T-cell (primary cell): ENCODE measurements at places on chromosomes 3 and 15. TPM values are rescaled to one million over a fixed set of nuclear protein-coding genes. Genes with fewer than 3 reads are reported as not detected.

- DNase-seq: no peak
- no peak overlapping the region for H3K27ac ChIP-seq
- no peaks in the 10 kb centered on the region for H3K4me1 ChIP-seq
- no peaks in the 10 kb centered on the region for H3K36me3 ChIP-seq
- H3K4me3 ChIP-seq: no peak overlapping the region
Measured at GRCh38 chr3:16073203-16073602, 101.3 kb upstream of the GALNT15 start.

GRCh38 chr3:60325610-60326170 lies 925.6 kb downstream of the FHIT start:
- H3K4me3 ChIP-seq: no peak overlapping the region
- no peak overlapping the region for H3K27ac ChIP-seq

- no peak overlapping the region for H3K4me3 ChIP-seq
- H3K4me1 ChIP-seq: no peaks in the 10 kb centered on the region
- no peaks in the 10 kb centered on the region for H3K36me3 ChIP-seq
- no peak for DNase-seq
- H3K27ac ChIP-seq: no peak overlapping the region
Measured at GRCh38 chr3:40608091-40608490, 83.3 kb downstream of the ZNF621 start.

DNA sequence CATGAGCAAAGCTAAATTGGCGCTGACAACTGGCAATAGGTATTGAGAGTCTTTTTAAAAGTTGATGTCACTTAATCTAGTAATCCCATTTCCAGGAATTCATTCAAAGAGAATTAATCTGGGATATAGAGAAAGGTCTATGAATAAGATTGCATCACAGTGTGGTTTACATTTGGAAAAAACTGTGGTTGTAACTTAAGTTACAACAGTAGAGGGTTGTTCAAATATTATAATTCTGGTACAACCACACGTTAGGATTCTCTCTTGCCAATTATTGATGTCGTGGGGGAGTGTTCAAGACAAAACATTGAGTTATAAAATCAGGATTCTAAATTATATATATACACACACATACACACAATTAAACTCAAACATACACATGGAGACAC lies 79.8 kb downstream of the LIPC start:
- no peak for DNase-seq
- peaks cover 8% of the 10 kb centered on the region for H3K4me1 ChIP-seq
- H3K27ac ChIP-seq: no peak overlapping the region
- H3K36me3 ChIP-seq: no peaks in the 10 kb centered on the region
- no peaks in the 10 kb centered on the region for H3K27me3 ChIP-seq
- H3K4me3 ChIP-seq: no peak overlapping the region

GRCh38 chr3:53254509-53255422 lies 1.1 kb downstream of the TKT start:
- H3K4me3 ChIP-seq: peak overlapping the region; percentile 91
- H3K27me3 ChIP-seq: no peaks in the 10 kb centered on the region
- peak; percentile 42 for DNase-seq
- H3K36me3 ChIP-seq: no peaks in the 10 kb centered on the region
- H3K4me1 ChIP-seq: peaks cover 17% of the 10 kb centered on the region

- DNase-seq: no peak
- no peak overlapping the region for H3K4me3 ChIP-seq
- no peaks in the 10 kb centered on the region for H3K27me3 ChIP-seq
- H3K36me3 ChIP-seq: no peaks in the 10 kb centered on the region
- H3K4me1 ChIP-seq: peaks cover 22% of the 10 kb centered on the region
Measured at GRCh38 chr3:134369861-134370596, 4.2 kb downstream of the AMOTL2 start.

GRCh38 chr3:188322135-188322887 lies 168.4 kb downstream of the LPP start:
- H3K4me3 ChIP-seq: no peak overlapping the region
- peaks cover 23% of the 10 kb centered on the region for H3K4me1 ChIP-seq
- H3K27ac ChIP-seq: peak overlapping the region; percentile 71
- H3K27me3 ChIP-seq: no peaks in the 10 kb centered on the region

- H3K36me3 ChIP-seq: peaks cover 19% of the 10 kb centered on the region
- DNase-seq: no peak
- H3K4me1 ChIP-seq: peaks cover 37% of the 10 kb centered on the region
- H3K4me3 ChIP-seq: peak overlapping the region; percentile 99
- peak overlapping the region; percentile 98 for H3K27ac ChIP-seq
Measured at GRCh38 chr15:57705746-57706404, 639 bp upstream of the POLR2M start.

GRCh38 chr3:46400000-46400734 lies 6.7 kb downstream of the CCR5AS start:
- no peaks in the 10 kb centered on the region for H3K27me3 ChIP-seq
- no peak overlapping the region for H3K4me3 ChIP-seq
- no peaks in the 10 kb centered on the region for H3K36me3 ChIP-seq
- peaks cover 4% of the 10 kb centered on the region for H3K4me1 ChIP-seq
- DNase-seq: no peak

- H3K27ac ChIP-seq: no peak overlapping the region
- no peaks in the 10 kb centered on the region for H3K4me1 ChIP-seq
- no peak overlapping the region for H3K4me3 ChIP-seq
- DNase-seq: no peak
- H3K27me3 ChIP-seq: no peaks in the 10 kb centered on the region
- no peaks in the 10 kb centered on the region for H3K36me3 ChIP-seq
Measured at GRCh38 chr3:173750095-173750494, 352.6 kb downstream of the NLGN1 start.

DNA sequence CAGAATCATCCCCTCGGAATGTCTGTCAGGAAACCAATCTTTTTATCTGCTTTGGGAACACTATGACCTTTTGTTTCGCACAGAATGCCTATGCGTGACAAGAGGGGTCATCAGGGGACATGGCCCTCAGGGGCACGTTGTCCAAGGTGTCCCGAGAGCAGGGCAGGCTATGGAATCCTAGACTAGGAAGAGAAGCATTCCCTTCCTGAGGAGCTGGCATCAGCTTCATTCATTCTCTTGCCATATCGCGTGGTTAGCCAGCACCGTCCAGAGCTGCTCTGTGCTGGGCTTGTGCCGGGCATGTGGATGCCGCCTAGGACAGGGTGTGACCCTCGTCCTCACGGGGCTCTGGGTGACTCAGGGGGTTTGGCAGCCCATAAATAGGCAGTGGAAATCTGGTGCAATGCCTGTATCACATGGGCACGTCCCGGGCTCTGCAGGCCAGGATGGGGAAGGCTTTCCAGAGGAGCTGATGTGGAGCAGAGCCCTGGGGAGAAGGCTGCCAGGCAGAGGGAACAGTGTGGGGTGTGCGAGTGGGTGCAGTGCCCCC lies 117.8 kb downstream of the TMEM266 start:
- peaks cover 59% of the 10 kb centered on the region for H3K27me3 ChIP-seq
- no peaks in the 10 kb centered on the region for H3K36me3 ChIP-seq
- no peak overlapping the region for H3K4me3 ChIP-seq
- peaks cover 6% of the 10 kb centered on the region for H3K4me1 ChIP-seq
- no peak overlapping the region for H3K27ac ChIP-seq
- no peak for DNase-seq

DNA sequence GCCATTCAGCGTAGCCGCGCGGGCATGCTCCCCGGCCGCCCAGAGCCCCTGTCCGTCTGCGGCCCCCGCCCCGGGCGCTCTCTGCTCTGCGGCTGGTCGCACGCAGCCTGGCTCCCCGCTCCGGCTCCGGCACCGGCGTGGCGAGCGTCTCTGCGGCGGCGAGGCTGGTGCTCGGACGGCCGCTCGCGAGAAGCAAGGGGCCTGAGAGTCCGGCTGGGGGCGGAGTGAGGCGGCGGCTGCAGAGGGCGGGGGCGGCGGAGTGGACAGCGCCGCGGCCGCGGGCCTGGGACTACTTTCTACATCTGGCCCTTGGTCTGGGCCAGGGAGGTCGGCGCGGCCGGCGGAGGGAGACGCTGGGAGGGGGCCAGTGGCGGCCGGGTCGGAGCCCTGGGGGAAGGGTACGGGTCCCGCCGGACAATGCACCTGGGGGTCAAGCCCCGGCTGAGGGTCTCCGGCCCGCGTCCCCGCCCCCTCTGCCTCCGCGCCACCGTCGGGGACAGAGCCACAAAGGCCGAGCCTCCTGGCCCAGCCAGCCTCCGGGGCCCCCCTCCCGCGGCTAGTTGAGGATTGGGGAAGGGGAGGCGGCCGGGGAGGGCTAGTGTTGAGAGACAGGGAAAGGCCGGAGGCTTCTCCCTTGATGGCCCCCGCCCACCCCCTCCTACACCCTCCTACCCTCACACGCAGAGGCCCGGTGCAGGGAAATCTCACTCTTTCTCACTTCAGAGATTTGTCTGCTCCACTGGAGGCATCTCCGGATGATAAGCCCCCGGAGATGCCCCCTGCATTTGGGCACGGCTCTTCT lies at the start of gene PRTG:
Gene PRTG, minus strand, starts transcription at position 226 of the 802 bp plus-strand sequence. Its CDS starts 221 bp downstream, at position 5.
- H3K4me3 ChIP-seq: peak within 1 kb of the TSS; percentile 26
- no peak for DNase-seq
- no peak within 1 kb of the TSS for H3K27ac ChIP-seq
- H3K27me3 ChIP-seq: peaks cover 3% of the 10 kb centered on the region

- DNase-seq: no peak
- no peak overlapping the region for H3K27ac ChIP-seq
- peaks cover 9% of the 10 kb centered on the region for H3K27me3 ChIP-seq
- H3K4me1 ChIP-seq: peaks cover 18% of the 10 kb centered on the region
Measured at GRCh38 chr3:71779674-71780377, 5.1 kb downstream of the PROK2 start.

DNA sequence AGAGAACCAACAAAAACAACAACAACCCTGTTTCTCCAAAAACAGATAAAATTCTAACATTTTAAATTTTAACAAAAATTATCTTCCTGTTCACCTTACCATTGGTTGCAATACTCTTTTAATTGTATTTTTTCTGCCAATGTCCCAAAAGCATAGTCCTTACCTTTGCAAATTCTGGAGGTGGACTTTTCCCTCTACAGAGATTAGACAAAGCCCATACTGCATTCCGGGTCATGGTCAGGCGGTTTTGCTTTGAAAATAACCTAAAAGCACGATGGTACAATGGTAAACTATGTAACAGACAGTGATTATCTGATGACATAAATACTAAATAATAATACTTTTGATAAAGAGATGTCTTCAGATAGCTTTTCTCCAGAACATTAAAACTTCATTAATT lies 35.5 kb upstream of the WDR5B start:
- H3K27ac ChIP-seq: no peak overlapping the region
- no peaks in the 10 kb centered on the region for H3K36me3 ChIP-seq
- H3K4me3 ChIP-seq: no peak overlapping the region

- H3K4me1 ChIP-seq: peaks cover 34% of the 10 kb centered on the region
- no peak for DNase-seq
- no peak overlapping the region for H3K4me3 ChIP-seq
- no peaks in the 10 kb centered on the region for H3K27me3 ChIP-seq
- H3K27ac ChIP-seq: no peak overlapping the region
Measured at GRCh38 chr15:99504823-99505551, 60.8 kb upstream of the MEF2A start.

GRCh38 chr3:48466386-48467109 lies 20.0 kb downstream of the ATRIP start:
- DNase-seq: no peak
- peaks cover 38% of the 10 kb centered on the region for H3K36me3 ChIP-seq
- peak overlapping the region; percentile 85 for H3K4me3 ChIP-seq

DNA sequence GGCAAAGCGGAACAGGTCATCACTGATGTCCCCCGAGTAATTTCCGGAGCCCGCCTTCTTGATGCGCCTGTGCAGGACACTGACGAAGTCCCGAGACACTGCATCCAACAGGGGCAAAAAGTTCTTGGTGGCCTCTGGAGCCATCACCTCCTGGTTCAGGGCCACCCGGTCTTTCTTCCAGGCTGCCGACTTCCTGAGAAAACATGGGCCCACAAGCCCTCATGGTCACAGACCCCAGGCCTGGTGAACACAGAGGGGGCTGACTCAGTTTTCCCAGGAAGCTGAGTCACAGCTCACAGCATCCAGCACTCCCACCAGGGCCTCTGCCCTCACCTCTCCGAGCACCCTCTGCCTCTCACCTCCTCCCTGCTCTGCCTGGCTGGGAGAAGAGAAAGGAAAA lies 22.4 kb downstream of the CYP11A1 start:
- no peaks in the 10 kb centered on the region for H3K4me1 ChIP-seq
- no peak for DNase-seq
- no peak overlapping the region for H3K4me3 ChIP-seq
- no peak overlapping the region for H3K27ac ChIP-seq

Gene NDUFB4
- total RNA-seq: 72.9 TPM

Gene ITPKA
- not detected for total RNA-seq

Gene COL7A1
- total RNA-seq: 0.33 TPM

Gene ECE2
- total RNA-seq: not detected

Gene CLDN18
- 0.23 TPM for total RNA-seq

Gene HTR3E
- not detected for total RNA-seq

Gene PIK3CB
- 25.2 TPM for total RNA-seq

Gene ZBED2
- total RNA-seq: 0.73 TPM

Gene ARHGEF26
- total RNA-seq: 0.12 TPM

Gene DAZL
- total RNA-seq: not detected

Gene PLEKHO2
- 22.2 TPM for total RNA-seq

Gene CCR9
- total RNA-seq: 10.0 TPM

Gene NANOGP8
- total RNA-seq: not detected

Gene UQCC5
- 9.8 TPM for total RNA-seq

Gene ALDH1L1
- total RNA-seq: not detected

Gene EFHB
- total RNA-seq: 1.0 TPM
